ENCODE measurements at places on chromosomes 1 and 21.

- DNase-seq: no peak
- peak overlapping the region; percentile 68 for H3K27ac ChIP-seq
- 0 out of 2 replicates have a peak, but pooled peaks cover 5% of the 10 kb centered on the region for H3K36me3 ChIP-seq
- H3K4me3 ChIP-seq: no peak overlapping the region
- H3K4me1 ChIP-seq: peaks cover 61% of the 10 kb centered on the region
These were observed 25.6 kb downstream of the LDLRAP1 start for GRCh38 chr1:25568834-25569596.

- no peaks in the 10 kb centered on the region for H3K36me3 ChIP-seq
- peaks cover 15% of the 10 kb centered on the region for H3K4me1 ChIP-seq
- no peak overlapping the region for H3K27ac ChIP-seq
- no peak for DNase-seq
- H3K4me3 ChIP-seq: no peak overlapping the region
These were observed 570.2 kb downstream of the DPYD start for GRCh38 chr1:97350662-97351061.

GRCh38 chr1:65418522-65419185 lies 1.8 kb upstream of the LEPR start:
- no peak overlapping the region for H3K4me3 ChIP-seq
- H3K27ac ChIP-seq: peak overlapping the region; percentile 89
- DNase-seq: no peak
- no peaks in the 10 kb centered on the region for H3K27me3 ChIP-seq

GRCh38 chr21:40765811-40766210 lies 81.1 kb downstream of the DSCAM start:
- DNase-seq: no peak
- no peaks in the 10 kb centered on the region for H3K36me3 ChIP-seq
- H3K27me3 ChIP-seq: no peaks in the 10 kb centered on the region
- peaks cover 7% of the 10 kb centered on the region for H3K4me1 ChIP-seq
- no peak overlapping the region for H3K4me3 ChIP-seq
- no peak overlapping the region for H3K27ac ChIP-seq

- H3K36me3 ChIP-seq: no peaks in the 10 kb centered on the region
- H3K4me1 ChIP-seq: peaks cover 21% of the 10 kb centered on the region
- no peak overlapping the region for H3K27ac ChIP-seq
- DNase-seq: peak; percentile 87
- no peaks in the 10 kb centered on the region for H3K27me3 ChIP-seq
These were observed 323.3 kb downstream of the RPS6KC1 start for GRCh38 chr1:213374369-213374768.

- no peaks in the 10 kb centered on the region for H3K27me3 ChIP-seq
- peaks cover 50% of the 10 kb centered on the region for H3K36me3 ChIP-seq
- H3K4me3 ChIP-seq: no peak overlapping the region
- H3K27ac ChIP-seq: peak overlapping the region; percentile 77
- H3K4me1 ChIP-seq: peaks cover 86% of the 10 kb centered on the region
These were observed 83.2 kb downstream of the APP start for GRCh38 chr21:26087223-26087918.

GRCh38 chr1:111789666-111790316 lies 34.1 kb downstream of the DDX20 start:
- H3K4me1 ChIP-seq: peaks cover 8% of the 10 kb centered on the region

DNA sequence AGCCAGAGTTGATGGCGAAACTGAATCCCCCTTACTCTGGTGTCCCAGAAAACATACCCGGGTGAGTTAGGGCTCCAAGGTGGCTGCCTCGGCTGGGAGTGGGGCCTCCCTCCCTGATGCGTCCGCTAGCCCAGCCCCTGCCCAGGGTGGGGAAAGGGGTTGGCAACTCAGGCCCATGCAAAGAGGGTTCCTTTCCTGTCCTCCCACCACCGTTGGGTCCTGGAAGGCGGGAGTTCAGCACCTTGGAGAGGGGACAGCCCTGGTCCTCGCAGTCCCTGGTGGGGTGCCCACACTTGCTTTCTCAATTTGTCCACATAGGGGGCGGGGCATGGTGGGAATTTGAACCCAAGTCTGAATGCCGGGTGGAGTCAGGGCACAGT lies 6.1 kb downstream of the SRM start:
- peak; percentile 78 for DNase-seq
- no peak overlapping the region for H3K4me3 ChIP-seq
- H3K36me3 ChIP-seq: peaks cover 21% of the 10 kb centered on the region
- H3K4me1 ChIP-seq: peaks cover 24% of the 10 kb centered on the region

GRCh38 chr1:244757091-244757939 lies 78.1 kb upstream of the COX20 start:
- no peak overlapping the region for H3K27ac ChIP-seq
- no peak overlapping the region for H3K4me3 ChIP-seq
- no peaks in the 10 kb centered on the region for H3K36me3 ChIP-seq
- H3K27me3 ChIP-seq: no peaks in the 10 kb centered on the region
- no peak for DNase-seq
- H3K4me1 ChIP-seq: peaks cover 29% of the 10 kb centered on the region

All from WTC11 (cell line).